NCI-H187 treated with DMSO at 0.1 percent for 48 hours (cell line): ENCODE measurements at places on chromosomes 2 and 18.

- no peak for DNase-seq
Observed at GRCh38 chr2:27582129-27582694, 630 bp upstream of the ZNF512 start.

DNA sequence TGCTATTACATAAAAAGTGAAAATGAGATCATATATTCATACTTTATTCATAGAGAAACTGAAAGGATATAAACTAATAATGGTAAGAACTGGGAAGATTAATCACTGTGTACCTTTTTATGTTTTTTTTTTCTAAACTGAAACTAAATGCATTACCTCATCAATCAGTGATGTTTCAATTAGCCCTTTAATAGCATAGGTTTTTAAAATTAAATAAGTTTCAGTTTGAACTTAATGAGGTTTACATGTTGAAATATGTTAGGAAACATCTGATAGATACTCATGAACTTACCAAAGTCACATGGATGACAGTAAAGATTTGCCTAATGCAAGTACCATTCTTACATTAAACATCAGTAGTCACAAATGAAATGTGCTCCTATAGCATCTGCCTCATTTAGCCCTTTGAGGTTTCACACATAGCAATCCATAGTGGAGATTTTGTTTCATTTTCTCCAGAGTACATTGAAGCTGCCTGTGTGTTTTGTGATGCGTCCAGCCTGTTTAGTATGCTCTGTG is 8.9 kb downstream of the MAPRE2 start:
- DNase-seq, result no peak

- no peak for DNase-seq
Observed at GRCh38 chr2:177600917-177601316, 208.3 kb downstream of the AGPS start.

GRCh38 chr2:128775217-128775913 is 456.7 kb upstream of the HS6ST1 start:
- no peak for DNase-seq

GRCh38 chr2:45879406-45879805 is 227.9 kb downstream of the PRKCE start:
- DNase-seq, result no peak

DNA sequence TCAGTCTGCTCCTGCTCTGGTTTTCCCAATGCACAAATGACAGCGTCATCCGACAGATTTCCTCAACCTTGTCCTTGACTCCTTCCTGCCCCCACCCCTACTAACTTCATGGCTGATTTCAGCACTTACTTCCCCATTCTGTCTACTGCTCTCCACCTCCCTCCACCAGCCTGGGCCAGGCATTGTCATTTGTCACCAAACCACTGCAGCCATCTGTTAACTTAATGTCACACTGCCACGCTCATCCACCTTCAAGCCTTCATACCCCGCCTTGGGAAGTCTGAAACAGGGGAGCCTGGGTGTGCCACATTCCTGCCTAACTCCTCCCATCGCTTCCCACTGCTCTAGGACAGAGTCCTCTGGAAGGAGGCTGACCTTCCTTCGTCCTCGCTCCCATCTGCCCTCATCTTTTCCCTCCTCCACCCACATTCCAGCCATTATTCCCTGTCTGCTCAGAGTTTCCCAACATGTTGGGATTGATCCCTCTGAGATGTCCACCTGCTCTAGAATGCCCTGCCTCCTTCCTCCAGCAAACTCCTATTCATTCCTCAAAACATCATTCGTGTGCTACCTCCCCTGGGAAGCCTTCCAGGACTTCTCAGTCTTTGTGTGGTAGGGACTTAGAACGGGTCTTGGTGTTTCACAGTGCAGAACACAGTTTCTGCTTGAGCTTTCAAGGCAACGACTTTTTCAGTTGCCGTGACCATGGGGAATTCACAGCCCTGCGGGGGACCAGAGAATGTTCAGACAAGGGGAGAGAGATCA is 42.2 kb upstream of the SMAD7 start:
- no peak for DNase-seq

- DNase-seq, result no peak
Observed at GRCh38 chr18:32712860-32713259, 60.0 kb downstream of the KLHL14 start.
